Retina (tissue), 1 donor: ENCODE measurements at places on chromosomes 11 and 22.
A peak's percentile ranks its signal among the peaks of the same experiment; 100 is the strongest.

GRCh38 chr11:81245791-81246190 is 1487.9 kb downstream of the FAM181B start:
- no peak for DNase-seq

- DNase-seq = no peak
Measured at GRCh38 chr11:10655227-10655626, 38.3 kb downstream of the IRAG1 start.

DNA sequence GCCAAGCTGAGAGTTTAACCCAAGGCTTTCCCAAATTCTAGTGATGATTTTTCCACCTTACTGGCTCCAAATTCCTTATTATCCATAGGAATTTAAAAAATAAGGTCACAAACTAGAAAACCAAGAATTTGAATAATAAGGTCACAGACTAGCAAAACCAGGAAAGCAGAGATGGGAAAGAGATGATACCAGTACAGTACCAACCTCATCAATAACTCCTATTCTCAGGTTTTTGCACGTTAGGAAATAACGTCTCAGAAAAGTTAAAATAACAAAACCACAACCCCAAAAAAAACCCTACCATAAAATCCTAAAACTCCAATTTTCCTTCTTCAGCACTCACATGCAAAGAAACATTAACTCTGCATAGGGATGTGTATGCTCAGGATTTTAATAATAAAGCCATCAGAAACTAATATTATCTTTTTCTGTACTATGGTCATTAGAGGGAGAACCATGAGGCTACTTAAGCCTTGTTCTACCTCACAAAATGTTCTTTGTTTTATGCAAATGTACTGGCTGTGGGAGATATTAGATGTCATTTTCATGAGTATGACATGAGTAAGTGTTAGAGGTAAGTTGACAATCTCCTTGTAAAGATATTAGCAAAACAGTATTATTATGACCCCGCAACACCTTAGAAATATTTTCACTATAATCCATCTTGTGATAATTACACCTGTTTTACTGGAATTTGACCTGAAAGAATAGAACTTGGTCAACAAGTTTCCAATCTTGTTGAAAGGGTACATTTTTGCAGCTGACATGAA is 16.1 kb upstream of the EED start:
- DNase-seq = no peak

DNA sequence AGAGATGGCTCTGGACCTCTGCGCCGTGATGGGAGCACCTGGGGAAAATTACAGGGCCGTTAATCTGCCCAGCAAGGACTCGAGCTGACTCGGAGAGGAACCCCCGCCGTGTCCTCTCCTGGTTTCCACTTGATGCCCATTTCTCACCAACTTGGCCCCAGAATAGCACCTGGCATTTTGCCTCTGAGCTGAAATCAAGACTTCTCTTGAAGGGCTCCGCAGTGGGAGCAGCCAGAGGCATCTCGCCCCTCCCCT is 19.0 kb upstream of the CABP7 start:
- DNase-seq = no peak

DNA sequence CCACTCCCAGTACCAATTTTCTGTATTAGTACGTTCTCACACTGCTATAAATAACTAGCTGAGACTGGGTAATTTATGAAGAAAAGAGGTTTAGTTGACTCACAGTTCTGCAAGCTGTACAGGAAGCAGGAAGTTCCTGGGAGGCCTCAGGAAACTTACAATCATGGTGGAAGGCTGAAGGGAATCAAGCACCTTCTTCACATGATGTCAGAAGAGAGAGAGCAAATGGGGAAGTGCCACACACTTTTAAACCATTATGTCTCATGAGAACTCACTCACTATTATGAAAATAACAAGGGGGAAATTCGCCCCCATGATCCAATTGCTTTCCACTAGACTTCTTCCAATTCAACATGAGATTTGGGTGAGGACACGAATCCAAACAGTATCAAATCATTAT is 271.4 kb downstream of the ETS1 start:
- no peak for DNase-seq

GRCh38 chr11:55652560-55652959 is 4.4 kb downstream of the OR4S2 start:
- no peak for DNase-seq

GRCh38 chr11:9803685-9804418 is 140.0 kb downstream of the SWAP70 start:
- no peak for DNase-seq

- no peak for DNase-seq
Measured at GRCh38 chr11:117045956-117046355, 52.3 kb downstream of the SIK3 start.

DNA sequence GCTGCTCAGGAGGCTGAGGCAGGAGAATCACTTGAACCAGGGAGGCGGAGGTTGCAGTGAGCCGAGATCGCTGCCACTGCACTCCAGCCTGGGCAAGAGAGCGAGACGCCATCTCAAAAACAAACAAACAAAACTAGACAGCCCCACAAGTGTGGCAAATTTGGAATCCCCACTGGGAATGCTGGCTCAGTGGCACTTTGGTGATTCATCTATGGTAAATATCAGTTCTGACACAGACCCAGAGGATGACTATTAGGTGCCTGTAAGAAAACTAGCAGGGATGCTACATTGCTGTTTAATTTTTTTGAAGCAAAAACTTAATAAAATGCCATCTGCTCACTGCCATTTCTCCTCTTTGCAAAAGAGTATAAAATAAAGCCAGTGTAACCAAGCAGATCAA is 107.9 kb downstream of the NAT10 start:
- no peak for DNase-seq

DNA sequence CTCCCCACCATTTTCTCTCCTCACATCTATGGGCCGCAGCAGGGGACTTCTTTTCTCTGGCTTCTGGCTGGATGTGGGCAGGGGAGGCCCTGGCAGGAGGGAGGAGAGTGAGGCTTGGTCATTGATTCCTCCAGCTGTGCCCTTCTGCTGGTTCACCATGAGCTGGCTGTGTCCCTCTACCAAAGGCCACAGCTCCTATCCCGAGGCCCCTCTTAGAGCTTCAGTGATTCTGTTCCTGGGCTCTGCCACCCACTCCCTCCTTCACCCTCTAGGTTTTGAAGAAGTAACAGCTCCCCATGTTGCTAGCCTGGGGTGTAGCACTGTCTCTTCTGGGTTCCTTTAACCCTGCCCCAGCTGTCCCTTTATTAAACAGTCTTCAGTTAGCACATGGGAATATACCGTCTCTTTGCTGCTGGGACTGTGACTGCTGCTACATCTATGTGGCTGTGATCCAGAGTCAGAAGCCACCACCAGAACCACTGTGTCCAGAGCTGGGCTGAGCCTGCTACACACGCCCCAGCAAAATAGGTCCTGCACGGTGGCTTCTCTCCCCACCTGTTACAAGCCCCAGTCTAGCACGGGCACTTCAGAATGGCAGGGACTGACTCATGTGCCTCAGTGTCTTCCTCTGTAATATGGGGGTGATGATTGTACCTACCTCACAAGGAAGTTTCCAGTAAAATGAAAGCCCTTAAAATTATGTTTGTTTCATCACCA is 578 bp upstream of the PARVG start:
- DNase-seq = peak; percentile 48

DNA sequence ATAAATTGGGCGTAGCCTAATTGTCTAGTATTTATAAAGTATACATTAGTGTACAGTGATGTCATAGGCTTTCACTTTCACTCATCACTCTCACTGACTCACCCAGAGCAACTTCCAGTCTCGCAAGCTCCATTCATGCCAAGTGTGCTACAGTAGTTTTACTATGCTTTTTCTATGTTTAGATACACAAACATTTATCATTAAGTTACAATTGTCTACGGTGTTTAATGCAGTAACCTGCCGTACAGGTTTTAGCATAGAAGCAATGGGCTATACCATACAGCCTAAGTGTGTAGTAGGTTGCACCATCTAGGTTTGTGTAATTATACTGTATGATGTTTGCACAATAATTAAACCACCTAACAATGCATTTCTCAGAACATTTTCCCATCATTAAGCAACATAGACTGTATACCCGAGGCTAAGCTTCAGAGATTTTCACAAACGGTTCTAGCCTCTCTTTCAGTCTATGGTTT is 17.5 kb downstream of the OR9G1 start:
- DNase-seq = no peak

DNA sequence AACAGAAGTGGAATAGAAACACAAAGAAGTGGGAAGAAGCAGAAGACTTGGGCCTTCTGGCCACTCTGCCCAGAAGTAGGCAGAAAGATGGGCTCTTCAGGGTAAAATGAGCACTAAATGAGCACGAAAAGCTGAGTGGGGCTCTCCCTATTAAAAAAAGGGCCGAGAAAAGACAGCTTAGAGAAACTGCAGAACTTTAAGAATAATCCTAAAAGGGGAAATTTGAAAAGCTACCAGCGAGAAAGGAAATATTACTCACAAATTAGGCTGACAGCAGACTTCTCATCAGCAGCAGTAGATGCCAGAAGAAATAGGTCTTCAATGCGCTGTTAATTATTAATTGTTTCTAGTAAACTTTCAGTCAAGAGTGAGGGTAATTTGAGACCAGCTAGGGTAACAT is 78.2 kb downstream of the UVRAG start:
- DNase-seq = no peak

GRCh38 chr11:68446046-68446725 is 14.4 kb upstream of the PPP6R3 start:
- no peak for DNase-seq

- DNase-seq = no peak
Measured at GRCh38 chr11:37988031-37988430, 1390.0 kb upstream of the RAG2 start.

- DNase-seq = peak; percentile 89
Measured at GRCh38 chr11:120324932-120325810, at the start of gene TLCD5. TLCD5 (plus strand) TSS chr11:120325299; CDS start chr11:120327442, 2,143 bp downstream.

DNA sequence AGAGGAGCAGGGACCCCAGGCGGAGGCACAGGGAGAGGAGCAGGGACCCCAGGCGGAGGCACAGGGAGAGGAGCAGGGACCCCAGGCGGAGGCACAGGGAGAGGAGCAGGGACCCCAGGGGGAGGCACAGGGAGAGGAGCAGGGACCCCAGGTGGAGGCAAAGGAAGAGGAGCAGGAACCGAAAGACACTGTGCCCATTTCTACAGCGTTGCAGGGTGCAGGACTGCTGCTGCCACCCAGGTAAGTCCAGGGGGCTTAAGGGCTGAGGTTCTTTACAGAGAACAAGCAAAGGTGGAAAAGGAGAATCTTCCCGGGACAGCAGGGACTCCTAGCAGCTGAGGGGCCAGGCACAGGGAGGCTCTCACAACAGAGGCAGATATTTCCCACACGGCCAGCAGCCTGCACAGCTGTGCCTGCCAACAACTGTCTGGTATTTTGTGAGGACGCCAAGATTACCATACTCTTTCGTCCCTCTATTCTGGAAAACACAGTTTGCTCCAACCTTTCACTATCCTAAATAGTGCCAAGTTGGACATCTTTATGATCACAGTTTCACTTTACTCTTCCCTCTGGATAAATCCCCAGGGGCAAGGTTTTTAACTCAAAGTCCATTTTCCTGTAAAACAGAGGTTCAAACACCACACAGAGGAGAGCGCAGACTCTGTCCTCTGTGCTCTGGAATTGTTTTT is 39.4 kb downstream of the SHANK2 start:
- no peak for DNase-seq

- no peak for DNase-seq
Measured at GRCh38 chr11:1858154-1858553, 5.3 kb downstream of the LSP1 start.

DNA sequence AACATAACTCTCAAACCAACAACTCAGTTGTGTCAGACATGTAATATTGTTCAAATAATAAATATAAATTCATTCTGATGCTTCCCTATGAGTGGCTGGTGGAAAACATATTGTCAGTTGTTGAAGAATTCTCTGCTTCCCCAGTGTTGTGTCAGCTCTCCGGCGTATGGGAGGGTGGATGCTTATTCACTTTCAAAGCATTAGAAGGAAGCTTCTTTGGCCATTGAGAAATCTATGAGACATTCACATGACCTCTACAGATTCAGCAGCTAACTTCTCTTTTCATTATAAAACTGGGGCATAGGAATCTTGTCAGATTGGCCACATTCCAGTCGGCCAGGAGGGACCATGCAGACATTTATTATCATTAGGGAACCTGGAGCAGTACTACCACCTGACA is 2.9 kb downstream of the OR51V1 start:
- no peak for DNase-seq

GRCh38 chr11:2434506-2435255 is 9.6 kb downstream of the TRPM5 start:
- no peak for DNase-seq

GRCh38 chr22:20019661-20020532 is 1.0 kb upstream of the TANGO2 start:
- no peak for DNase-seq

GRCh38 chr22:27210111-27210730 is 552.8 kb downstream of the MIAT start:
- no peak for DNase-seq

- no peak for DNase-seq
Measured at GRCh38 chr11:104402812-104403521, 239.0 kb upstream of the PDGFD start.

DNA sequence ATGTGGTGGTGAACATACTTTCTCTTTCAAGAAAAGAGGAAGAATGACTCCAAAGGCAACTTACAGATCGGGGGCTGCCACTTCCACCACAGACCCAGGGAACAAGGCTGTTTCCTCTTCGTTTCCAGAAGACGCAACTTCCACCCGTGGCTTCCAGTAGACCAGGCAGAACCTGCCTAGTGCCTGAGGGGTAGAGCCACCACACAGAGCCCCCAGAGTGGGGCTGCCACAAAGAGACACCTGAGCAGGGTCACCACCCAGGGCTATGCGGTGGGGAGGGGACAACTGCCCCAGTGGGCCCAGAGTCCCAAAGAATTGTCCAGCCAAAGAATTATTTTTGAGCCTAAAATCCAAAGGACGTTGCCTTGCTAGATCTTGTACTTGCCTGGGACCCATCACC is 16.7 kb upstream of the PHF21B start:
- no peak for DNase-seq

DNA sequence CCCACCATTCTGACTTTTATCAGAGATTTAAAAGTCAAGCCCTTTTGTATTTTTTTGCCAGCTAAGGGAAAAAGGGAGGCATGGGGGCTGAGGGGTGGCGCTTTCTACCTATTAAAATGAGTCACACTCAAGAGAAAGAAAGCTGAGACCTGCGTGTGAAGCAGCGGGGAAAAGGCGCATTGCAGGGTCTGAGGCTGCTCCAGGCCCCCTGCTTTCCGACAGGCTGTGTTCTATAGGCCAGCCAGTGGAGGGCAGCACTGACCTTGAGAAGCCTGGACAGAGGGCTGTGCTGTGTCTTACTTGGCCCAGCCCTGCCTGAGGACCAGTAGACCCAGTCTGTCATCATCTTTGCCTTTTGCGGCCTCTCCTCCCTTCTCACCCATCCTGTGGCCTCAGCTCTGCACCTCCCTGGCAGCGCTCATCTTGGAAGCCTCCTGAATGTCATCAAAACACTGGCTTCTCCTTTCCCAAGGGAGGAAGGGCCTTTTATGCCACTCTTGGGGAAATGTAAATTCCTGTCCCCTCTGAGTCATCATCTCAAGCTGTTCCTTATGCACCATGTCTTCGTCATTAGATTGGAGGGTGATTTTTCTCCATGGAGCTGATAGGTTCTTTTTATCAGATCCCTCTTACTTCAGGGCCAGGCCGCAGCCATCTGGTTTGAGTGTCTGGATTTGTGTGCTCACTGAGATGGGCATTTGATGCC is 12.6 kb upstream of the MAPK8IP1 start:
- DNase-seq = peak; percentile 80

GRCh38 chr22:45045208-45045607 is 35.4 kb upstream of the PHF21B start:
- no peak for DNase-seq

GRCh38 chr22:50316114-50317065 is 8.9 kb upstream of the PLXNB2 start:
- DNase-seq = no peak
